NCI-H2081 (cell line): ENCODE measurements at places on chromosomes 7 and 10.

GRCh38 chr10:24727786-24728185 lies 4.1 kb upstream of the ARHGAP21 start:
- DNase-seq: no peak

- DNase-seq: no peak
Measured at GRCh38 chr10:113313048-113313602, 239.7 kb upstream of the HABP2 start.

GRCh38 chr7:84722086-84722485 lies 464.8 kb downstream of the SEMA3D start:
- DNase-seq: no peak

DNA sequence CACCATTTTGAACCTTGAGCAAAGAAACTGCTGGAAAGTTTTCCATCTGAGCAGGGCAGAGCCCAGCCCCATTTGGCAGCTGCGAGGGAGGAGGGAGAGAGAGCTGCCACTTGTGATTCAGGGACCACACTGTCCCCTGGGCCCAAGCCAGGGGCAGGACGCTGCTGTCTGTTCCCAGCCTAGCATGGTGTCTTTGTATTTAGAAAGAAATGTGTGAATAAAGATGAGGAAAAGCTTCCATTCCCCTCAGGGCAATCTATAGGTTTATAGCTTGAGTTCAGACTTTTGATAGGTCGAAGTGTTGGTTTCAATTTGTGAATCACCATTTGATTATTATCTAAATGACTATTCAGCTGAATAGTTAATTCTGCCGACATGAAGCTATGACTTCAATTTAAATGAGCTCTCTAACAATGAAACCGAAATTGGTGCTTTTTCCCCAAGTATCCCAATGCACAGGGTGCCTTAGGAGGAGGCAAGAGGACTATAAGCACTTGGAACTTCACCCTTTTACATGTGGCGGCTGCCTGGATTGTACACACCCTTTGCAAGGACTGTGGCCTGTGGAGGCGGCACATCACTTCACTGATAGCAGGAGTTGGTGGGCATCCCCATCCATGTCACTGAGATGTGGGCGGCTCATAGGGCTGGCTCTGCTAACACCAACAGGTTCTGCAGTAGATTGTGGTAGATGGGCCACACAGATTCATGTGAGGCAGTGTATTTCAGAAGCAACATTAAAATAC lies 223.5 kb downstream of the CCDC3 start:
- no peak for DNase-seq

DNA sequence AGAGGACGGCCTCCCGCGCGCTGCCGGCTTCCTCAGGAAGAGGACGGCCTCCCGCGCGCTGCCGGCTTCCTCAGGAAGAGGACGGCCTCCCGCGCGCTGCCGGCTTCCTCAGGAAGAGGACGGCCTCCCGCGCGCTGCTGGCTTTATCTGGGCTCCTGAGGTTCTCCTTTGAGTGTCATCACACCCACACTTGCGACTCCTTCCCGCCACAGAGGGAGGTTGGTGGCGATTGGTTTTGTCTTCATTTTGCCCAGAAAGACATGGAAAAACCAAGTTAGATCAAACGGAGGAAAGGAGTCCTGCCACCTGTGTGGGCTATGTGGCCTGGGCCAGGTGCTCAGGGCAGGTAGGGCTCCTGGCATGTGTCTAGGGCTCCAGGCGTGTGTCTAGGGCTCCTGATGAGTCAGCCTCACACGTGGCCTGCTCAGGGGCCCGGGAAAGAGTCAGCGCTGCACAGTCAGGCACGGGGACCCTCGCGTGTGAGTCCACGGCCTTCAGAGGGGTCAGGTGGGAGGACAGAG lies 138.0 kb downstream of the VIPR2 start:
- no peak for DNase-seq

DNA sequence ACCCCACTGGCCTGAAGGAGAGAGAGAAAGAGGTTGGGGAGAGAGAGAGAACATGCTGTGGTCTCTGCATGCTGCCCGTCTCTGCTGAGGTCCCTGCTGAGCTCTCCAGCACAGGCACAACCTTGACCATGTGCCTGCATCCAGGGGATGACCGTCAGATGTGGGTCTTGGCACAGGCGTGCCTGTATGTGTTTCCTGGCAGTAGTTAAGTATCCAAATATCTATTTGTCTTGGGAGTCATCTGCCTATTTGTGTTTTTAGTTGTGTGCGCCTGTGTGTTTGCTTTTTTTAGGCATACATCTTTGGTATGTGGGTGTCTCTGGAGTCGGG lies 1.9 kb upstream of the UNC5B start:
- DNase-seq: no peak

DNA sequence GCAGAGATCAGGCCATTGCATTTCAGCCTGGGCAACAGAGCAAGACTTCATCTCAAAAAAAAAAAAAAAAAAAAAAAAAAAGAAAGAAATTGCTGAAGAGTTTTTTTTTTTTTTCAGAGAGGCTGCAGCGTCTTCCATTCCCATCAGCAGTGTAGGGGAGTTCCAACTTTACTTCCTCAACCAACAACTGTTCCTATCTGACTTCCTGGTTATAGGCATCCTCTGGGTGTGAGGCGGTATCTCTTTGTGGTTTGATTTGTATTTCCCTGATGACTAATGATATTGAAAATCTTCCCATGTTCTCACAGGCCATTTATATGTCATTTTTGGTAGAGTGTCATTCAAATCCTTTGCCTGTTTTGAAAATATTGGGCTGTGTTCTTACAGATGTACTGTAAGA lies 40.2 kb downstream of the PRTFDC1 start:
- DNase-seq: no peak

GRCh38 chr7:2138146-2138765 lies 94.5 kb downstream of the MAD1L1 start:
- no peak for DNase-seq

DNA sequence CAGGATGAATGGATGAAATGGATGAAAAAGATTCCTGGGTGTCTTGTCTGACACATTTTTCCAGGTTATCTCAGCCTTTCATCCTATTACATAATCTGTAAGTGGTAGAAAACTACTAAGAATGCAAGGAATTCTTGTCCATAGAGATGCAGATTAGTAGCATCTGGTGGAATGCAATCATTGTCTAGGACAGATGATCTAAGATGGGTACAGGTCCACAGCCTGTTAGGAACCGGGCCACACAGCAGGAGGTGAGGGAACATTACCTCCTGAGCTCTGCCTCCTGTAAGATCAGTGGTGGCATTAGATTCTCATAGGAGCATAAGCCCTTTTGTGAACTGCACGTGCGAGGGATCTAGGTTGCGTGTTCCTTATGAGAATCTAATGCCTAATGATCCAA lies 225.0 kb downstream of the CALN1 start:
- no peak for DNase-seq

GRCh38 chr10:103514244-103514643 lies 20.7 kb downstream of the NEURL1 start:
- DNase-seq: no peak

GRCh38 chr10:26335574-26336093 lies 102.5 kb upstream of the APBB1IP start:
- no peak for DNase-seq

DNA sequence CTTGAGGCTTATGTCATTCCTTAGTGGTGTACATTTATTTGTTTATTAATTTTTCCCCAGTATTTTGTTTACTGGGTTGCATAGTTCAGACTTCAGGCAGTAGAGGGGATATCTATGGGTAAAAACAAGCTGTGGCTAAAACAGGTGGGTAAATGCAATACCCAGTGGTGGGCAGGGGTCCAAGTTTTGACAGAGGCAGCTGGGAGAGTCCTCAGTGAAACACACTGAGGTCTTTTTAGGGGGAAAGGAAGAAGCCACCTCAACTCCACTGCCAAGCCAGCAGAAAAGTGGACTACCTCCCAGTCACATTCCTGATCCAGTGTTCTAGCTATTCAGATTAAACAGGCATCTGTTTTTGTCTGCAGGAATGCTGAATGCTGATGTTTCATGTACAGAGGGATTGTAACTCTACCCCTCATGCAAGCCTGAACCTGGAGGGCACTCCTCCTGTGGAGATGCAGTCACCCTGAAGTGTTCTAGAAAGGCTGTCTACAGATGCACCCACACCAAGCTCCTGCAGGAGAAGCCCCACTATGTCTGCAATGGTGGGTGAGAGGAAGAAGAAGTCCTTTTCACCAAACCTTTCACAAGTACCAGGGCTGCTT lies 757.8 kb downstream of the INHBA start:
- DNase-seq: no peak

DNA sequence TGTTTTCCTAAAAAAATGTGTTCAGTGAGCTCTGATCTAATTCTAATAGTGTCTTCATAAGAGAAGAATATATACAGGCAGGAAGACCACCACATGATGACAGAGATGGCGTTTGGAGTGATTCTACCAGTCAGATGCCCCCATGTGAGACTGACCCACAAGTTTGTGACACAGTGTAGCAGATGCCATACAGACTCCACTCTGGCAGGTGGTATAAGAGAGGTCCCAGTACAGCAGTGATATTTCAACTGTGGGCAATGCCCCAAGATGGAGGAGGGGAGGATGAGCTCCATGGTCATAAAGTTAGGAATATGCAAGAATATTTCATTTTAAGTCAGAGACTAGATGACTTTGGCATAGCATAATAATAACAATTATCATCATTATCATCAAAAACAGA lies 1022.6 kb downstream of the KCNMA1 start:
- DNase-seq: no peak

DNA sequence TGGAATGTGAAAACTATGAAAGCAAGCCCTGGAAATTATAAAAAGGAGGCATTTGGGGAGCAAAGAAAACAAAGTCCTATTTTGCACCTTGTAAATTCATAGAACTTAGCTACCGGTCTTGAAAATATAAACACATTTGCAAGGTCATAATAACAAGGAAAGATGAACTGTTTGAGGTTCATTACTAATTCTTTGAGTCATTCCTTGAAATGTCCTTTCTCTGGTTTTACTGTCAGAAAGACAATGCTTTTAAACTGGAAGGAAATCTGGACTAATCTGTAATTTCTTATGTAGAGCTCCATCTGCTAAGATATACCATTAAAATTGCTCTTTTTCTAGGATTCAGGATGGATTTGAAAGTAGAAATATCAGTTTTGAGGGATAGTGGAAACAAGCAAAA lies 1.4 kb downstream of the ERLIN1 start:
- DNase-seq: no peak

GRCh38 chr7:144452064-144452463 lies 48.6 kb upstream of the NOBOX start:
- DNase-seq: no peak

GRCh38 chr7:35025369-35025870 lies 11.9 kb downstream of the DPY19L1 start:
- DNase-seq: no peak

DNA sequence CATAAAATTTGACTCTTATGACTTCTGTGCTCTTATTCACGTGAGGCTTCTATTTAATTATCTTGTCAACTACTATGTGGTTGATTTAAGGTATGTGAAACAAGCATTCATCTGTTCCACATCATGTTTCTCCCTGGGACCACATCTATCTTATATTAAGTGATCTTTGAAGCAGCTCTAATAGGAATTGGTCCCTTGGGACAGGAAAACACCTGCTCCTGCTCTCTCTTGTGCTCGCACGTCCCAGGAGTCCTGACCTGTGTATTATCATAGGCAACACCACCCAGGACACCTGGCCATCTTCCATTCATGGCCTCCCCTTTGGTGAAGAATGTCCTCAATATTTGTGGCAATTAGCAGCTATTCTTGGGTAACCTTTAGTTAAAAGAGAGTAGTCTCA lies 269.2 kb downstream of the NRG3 start:
- no peak for DNase-seq

- no peak for DNase-seq
Measured at GRCh38 chr7:137443616-137444015, 100.1 kb upstream of the PTN start.

DNA sequence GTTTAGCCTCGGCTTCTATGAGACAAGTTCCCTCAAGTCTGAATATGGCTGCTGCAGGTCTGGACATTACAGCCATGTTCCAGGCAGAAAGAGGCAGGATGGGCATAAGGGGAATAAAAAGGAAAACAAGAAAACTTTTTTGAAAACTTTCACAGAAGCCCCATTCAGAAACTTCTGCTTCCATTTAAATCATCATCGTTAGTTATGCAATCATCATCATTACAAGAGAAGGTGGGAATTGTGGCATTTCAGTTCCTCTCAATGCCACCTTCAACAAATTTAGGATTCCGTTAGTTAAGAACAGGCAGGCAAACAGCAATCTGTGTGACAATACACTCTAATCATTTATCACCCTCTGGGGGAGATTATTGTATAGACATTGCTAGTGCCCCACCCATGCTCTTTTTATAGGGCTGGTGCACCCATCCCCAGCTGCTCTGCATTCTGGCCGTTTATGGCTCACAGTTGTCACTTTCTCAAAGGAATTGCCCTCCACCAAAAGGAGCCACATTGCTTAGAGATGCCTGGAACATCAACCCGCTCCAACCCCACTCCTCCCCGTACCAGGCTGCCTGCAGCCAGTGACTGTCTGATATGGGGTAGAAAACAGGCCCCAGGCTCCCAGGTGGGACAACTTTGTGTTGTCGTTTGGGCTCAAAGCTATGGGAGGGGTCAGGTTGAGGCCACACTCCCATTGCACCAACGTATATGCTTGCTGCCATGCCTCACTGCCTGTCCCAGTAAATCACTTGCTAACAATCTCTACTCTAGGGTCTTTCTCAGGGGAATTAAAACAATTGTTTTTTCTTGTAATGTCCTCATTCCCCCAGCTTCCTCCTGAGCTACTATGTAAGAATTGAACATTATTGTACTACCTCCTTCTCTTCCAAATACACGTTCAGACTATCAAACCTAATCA lies 24.2 kb downstream of the ITGB8 start:
- no peak for DNase-seq

DNA sequence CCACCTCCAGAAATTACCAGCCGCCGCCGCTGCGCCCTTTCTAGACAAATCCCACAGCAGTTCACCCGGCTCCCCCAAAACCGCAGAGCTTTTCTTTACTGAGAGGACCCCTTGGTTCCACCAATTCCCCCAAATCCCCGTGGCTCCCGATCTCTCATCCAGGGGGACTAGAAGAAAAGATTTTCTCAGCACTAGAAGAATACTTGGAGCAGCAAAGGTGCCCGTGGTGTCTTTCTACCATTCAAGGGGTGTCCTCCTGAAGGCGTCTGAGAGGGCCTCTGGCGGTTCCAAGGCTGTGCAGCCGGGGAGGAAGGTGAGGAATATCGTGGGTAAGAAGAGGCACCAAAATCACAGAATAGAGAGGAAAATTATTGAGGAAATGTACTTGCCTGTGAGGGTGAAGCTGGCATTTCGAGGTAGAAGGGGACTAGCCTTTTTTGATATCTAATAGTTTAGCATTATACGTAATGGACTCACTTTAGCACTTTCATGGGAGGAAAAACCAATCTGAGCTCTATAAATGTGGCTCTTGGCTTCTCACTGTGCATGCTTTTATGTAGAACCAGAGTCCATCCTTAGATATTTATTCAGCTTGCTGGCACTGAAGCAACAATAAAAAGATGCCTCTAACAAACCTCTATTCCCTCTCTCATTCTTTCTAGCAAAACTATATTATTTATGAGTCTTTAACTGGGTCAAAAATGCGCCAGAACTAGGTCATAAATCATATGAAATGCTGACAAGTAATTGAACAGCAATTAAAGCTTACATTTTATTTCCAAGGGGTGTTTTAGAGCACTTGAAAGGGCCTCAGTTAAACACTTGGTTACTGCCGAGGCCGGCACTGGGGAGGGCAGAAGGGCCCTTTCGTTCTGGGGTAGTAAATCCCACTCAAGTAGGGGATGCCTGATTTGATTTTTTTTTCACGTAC lies 13.8 kb upstream of the HOXA2 start:
- DNase-seq: no peak

GRCh38 chr10:10911471-10911921 lies 106.2 kb upstream of the CELF2 start:
- DNase-seq: no peak
